Hematopoietic multipotent progenitor cell treated with erythropoietin and hydrocortisone succinate and interleukin-3 and kit ligand, for 17 days (in vitro differentiated cells): ENCODE measurements at places on chromosomes 11 and 22.
A peak's percentile ranks its signal among the peaks of the same experiment; 100 is the strongest.

DNA sequence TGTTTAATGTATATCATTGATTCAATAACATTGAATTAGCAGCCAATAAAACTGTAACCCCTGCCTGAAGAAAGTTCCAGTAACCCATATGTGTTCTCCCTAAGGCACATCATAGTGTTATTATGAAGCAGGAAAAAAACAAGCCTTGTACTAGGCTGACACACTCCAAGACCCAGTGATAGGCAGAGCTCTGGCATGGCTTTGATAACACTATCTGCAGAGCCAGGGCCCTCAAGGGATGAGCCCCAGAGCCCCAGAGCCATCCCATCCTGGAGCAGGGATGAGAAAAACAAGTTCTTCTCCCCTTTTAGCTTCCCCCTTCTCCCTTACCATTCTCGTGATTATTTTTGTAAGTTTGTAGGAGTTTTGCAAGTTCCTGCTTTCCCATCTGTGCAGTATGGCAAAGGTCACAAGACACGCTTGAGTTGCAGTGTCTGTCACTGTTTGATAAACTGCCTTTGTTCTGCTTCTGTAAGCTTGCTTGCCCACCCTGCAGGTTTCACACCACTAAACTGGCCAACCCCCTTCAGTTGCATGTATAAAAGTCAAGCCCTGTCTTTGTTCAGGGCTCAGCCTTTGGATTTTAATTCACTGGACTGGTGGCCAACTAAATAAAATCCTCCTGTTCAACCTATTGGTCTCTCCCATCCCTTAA, 22.3 kb upstream of the GUCY1A2 start:
- peak; percentile 5 for DNase-seq

DNA sequence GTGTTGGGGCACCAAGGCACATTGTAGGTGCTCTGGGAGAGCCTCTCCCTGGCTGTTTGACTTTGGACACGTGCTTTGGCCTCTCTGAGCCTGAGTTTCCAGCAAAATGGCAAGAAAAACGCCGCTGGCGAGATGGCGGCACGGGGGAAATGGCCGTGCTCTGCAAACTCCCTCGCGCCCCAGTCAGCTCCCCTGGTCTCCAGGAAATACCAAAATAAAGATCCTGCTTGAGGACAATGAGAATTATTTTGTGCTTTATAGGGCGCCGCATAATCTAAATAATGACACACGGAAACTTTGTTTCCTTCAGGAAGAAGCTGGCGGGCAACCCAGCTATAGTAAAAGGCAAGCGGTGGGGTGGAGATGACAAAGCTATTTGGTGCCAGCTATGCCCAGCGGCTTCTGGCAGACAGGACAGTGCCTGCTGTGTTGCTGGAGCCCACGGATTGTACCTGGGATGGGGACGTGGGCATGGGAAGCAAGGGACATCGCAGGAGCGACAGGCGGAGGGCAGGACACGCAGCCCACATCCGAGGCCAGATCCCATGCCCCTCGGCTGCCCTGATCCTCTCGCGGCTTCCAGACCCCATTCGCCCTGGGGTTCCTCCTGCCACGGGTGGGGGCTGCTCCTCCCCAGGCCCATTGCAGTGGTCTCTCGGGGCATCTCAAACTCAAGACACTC, 26.3 kb upstream of the RFPL3 start:
- no peak for DNase-seq

- DNase-seq: no peak
Observed at GRCh38 chr11:59754494-59754858, 700 bp upstream of the STX3 start.

DNA sequence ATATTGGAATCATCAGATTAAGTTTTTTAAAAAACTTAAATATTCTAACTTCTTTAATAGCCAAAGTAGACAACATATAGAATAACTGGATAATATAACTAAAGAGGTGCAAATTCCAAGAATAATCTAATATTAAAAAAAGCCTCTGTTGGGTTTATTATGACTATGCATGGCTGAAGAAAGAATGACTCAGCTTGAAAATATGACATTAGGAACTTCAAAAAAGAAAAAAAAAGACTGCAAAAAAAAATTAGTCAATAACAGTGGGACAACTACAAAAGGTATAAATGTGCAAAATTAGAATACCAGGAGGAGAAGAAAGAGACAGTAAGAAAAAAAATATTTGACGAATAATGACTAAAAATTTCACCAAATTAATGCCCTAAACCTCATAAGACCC, 1178.0 kb downstream of the JRKL start:
- DNase-seq: no peak

DNA sequence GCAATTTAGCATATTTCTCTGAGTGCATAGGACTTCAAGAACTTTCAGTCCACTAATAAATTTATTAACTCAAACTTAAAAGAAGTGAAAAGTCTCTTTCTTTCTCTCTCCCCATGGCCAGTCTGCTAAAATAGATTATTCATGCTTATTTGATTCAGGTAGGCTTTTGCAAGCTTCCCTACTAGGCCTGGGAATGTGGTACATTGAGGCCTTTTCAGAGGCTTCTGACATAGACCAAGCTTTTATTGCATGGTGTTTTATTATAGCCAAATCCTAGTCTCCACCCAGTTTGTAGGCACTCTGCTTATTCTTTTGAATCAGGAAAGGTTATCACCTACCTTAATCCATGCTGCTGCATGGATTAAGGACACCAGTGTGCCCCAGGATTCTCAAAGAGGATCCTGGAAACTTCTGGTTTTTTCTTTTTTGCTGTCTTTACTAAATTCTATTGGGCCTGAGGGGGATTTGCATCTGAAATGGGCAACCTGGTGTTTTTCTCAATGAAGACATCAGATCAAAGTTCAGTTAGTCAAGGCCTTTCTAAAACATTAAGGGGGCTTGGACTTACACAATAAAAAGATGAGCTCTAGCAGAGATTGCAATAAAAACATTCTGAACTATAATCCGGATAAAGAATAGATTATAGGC, 92.2 kb downstream of the ELP4 start:
- DNase-seq: no peak

DNA sequence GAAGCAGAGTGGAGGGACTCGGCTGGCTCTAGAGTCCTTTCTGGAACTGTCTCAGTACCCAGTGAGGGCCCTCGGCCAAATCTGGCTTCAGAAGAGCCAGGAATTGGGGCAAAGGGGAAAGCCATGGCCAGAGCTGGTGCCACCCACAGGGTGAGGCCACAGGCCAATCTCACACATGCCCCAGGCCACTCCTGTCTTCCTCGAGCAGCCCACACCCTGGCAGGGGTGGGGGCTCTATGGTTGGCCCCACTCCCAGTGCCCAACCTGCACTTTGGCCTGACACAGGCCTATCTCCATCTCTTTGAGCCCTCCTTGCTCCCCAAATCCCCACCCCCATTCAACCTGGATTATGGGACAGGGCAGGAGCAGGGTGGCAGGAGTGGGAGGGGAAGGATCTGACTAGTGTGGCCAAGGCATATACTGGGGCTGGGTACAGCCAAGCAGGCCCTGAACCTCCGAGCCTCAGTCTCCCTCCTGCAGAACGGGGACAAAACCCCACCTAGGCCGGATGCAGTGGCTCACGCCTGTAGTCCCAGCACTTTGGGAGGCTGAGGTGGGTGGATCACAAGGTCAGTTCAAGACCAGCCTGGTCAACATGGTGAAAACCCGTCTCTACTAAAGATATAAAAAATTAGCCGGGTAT, 6.9 kb downstream of the TST start:
- no peak for DNase-seq

DNA sequence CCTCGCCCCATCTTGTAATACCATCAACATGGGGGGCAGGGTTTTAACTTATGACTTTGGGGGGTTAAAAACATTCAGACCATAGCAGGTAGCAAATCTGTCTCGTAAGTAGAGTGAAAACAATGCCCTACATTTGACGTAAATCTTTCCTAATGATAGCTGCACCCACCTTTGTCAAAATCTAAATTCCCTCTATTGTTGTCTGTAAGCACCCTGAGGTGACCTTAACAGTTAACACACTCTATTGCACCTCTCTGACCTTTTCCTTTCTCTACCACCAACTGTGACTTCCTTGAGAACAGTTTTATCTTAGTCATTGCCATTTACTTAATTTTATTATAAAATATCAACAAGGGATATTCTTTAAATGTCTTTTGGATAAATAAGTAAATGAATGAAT, 1024.9 kb upstream of the CNTN5 start:
- DNase-seq: no peak

- no peak for DNase-seq
Observed at GRCh38 chr11:45881708-45882368, 3.6 kb upstream of the MAPK8IP1 start.

GRCh38 chr11:83037877-83038276, 33.8 kb downstream of the RAB30 start:
- DNase-seq: no peak

DNA sequence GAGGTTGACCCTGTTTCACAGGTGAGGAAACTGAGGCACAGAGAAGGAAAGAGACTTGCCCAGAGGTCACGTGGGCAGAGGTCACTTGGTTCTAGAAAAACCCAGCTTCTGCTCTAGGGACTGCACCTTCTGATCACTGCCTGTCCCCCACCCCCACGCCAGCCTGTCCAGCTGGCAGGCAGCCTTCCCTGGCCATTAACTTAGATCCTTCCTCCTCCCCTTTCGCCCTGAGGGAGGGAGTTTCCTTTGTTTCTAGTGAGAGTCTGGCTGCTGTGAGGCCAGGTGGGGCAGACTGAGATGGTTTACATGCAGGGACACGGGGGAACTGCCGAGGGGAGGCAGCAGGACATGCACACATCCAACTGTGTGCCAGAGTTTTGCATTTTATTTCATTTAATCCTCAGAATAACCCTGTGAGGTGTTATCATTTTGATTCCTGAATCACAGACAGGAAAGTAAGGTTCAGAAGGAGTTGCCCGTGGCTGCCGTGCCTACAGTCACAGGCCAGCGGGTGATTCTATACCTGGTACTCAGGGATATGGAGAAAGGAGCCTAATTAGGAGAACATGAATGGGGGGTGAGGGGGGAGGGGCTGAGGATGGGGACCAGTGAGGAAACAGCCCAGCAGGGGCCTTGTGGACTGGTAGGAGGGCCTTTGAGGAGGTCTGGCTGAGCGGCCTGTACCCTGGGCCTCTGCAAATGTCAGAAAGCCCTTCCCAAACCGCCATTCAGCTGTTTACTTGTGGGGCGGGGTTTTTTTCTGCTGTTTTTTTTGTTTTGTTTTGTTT, 3.4 kb downstream of the FAM83F start:
- DNase-seq: no peak

DNA sequence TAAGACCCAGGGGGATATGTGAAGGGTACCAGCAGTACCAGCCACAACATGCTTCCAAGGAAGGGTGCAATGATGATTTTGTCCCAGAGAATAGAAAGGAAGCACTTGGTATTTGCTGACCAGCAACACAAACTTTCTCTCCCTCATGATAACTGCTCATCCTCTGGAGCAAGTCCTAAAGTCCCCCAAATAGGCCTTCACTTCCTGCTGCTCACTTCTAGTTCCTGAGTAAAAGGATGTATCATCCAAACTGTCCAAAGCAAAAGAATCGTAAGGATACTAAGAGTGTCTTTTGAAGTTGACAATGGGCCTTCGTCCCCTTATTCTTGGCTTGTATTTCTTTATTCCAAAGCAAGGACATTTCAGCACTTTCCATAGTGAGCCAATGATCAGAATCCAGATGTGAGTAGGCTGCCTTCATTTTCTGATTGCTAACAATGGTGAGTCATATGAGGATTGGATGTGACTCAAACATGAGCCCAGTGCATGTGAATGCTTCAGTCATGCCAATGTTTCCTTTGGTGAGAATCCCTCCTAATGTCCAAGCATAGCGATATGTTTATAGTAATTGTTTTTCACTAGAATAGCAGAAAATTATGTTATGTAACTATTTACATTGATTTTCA, 243.4 kb upstream of the POU2AF2 start:
- no peak for DNase-seq
